ENCODE measurements at places on chromosomes 1 and 21.

- no peak for DNase-seq
These were observed 114.4 kb downstream of the CENPF start for GRCh38 chr1:214717351-214717750.

GRCh38 chr1:54883349-54884102, 3.5 kb downstream of the DHCR24 start:
- no peak for DNase-seq

- no peak for DNase-seq
These were observed 45.1 kb downstream of the TRPM2 start for GRCh38 chr21:44398499-44398898.

- no peak for DNase-seq
These were observed 223.6 kb downstream of the SRGAP2C start for GRCh38 chr1:121408354-121408753.

- peak; percentile 11 for DNase-seq
These were observed 12.5 kb upstream of the ATF3 start for GRCh38 chr1:212595787-212596714.

- DNase-seq: peak; percentile 85
These were observed 86.0 kb downstream of the LRRC53 start for GRCh38 chr1:74426208-74426937.

DNA sequence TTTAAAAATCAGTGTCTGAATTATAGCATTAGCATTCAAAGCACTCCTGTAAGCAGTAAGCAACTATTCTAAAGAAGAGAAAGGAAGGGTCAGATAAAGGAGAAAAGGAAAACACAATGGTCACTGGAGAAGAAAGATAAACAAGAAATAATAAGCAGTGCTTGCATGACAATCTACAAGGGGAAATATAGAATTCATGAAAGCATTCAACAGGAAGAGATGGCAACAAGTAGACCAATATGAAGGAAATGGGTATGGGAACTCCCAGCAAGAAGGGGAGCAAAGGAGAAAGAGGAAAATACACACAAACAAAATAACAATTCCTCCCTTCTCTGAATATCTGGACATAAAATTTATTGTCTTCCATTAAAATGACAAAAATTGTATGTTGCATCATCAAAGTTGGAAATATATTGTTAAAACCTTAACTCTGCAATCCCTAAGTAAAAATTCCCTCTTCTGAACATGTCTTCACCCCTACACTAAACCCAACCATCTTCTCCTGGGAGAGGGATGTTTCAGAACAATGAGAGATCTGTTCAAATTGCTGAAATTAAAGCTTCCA, 206.3 kb upstream of the SAMSN1 start:
- DNase-seq: no peak

DNA sequence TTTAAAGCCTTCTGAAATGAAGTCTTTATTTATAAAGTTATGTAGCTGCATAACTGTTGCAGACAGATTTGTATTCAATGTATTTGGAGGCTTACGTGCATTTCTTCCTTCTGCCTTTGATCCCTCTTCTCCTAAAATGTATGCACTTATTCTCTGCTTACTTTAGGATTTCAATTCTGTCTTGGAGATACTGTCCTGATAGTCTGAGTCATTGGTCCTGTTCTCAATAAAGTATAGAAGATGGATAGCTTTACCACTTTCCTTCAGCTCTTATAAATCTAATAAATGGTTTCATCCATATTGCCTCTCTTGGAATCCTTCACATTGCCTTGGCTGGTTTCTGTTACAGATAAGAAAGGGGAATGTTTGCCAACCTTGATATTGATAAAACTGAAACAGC, 430.1 kb upstream of the CAMK1G start:
- no peak for DNase-seq

GRCh38 chr1:159088546-159089183, 12.1 kb upstream of the AIM2 start:
- no peak for DNase-seq

GRCh38 chr1:2286923-2287322, 58.8 kb downstream of the SKI start:
- DNase-seq: no peak

- no peak for DNase-seq
These were observed 8.8 kb upstream of the SAMSN1 start for GRCh38 chr21:14554948-14555347.

DNA sequence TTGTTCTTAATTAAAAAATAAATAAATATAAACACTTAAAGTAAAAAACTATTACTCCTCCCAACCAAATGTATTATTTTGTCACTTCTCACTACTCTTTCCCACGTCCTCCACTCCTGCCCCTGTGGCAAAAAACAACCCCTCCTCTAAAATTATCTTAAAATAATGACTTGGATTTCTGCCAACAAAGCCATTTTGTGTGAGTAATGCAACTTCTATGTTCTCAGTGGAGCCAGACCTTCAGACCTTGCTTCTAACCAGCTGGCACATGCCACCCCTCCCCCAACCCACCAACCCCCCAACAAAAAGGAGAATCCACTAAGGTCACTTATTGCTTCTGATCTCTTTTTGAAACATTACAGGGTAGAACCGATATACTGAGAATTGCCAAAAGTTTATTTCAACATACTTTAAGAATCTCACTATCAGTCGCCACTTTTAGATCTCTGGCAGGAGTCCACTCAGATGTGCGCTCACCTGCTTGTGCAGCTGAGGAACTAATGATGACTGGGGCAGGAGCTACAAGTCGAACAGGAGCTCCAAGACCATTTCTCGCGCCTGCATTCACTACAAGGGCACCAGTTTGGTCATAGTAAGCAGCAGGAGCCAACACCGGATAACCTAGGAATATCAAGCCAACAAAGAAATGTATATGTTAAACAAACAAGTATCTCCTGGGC, 58.3 kb upstream of the SDC3 start:
- DNase-seq: peak; percentile 96

DNA sequence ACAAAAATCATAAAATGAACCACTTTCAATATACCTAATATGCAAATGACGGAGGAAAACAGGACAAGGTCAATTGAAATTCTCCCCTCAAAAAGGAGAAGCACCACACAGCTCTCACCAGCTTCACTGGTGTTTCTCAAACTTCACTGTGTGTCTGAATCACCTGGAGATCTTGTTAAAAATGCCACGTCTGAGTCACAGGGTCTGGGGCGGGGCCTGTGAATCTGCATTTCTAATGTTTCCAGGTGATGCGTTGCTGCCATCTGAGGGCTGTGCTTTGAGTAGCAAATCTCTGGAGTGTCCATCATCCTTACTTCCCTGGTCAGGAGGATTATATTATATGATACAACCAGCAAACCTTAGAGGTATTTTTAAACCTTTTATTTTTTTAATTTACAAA, 9.0 kb downstream of the CLDN19 start:
- no peak for DNase-seq

DNA sequence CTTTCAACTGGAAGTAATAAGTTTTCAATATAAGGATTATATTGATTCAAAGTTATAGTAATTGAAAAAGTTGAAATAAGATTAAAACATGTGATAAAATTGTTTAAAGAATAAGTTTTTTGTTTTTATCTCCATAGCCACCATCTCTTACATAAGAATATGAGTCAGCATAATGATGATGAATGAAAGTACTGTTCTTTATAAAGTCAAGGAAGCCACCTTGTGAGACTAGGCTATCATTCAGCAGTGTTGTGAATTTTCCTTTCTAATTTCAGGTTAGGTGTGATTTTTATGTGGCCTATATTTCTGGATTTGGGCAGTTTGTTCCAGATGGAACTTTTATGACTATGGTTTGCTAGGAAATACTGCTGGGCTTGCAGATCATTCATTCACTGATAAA, 22.4 kb upstream of the ASB17 start:
- DNase-seq: no peak

DNA sequence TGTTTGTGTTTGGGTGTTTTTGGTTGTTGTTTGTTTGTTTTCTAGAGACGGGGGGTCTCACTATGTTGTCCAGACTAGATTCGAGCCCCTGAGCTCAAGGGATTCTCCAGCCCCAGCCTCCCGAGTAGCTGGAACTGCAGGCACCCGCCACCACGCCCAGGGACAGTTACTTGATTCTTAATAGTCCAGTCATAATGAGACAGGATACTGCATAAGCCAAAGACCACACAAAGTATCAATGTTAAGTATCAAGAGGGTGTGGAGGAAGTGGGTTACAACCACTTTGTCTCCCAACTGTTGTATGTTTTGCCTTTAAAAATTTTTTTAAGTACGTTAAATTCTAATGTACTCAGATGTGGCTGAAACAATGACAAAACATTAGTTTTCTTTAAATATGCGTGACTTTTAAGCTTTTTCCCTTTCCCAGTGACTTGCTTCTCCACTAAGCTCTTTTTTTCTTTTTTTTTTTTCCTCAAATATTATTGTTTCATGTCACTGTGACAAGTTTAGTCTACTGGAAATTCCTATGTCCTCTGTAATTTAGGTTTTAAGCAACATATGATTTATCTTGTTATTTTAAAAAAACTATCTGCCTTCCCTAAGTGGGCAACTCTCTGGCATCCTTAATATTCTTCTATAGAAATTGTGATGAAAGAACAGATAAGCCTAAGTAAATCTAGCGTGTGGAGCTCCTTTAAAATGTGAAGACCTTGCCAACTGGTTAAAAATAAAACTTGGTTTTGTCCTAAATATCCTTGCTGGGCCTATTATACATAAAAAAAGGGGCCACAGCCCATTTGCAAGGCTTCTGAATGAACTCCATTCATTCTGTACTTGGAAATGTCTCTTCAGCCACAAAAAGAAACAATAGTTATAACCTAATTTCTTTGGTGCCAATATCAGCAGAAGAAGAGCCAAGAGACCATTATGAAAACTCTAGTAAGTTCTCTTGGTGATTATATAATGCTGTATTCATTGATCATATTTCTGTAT, 56.2 kb upstream of the DPH5 start:
- DNase-seq: no peak

DNA sequence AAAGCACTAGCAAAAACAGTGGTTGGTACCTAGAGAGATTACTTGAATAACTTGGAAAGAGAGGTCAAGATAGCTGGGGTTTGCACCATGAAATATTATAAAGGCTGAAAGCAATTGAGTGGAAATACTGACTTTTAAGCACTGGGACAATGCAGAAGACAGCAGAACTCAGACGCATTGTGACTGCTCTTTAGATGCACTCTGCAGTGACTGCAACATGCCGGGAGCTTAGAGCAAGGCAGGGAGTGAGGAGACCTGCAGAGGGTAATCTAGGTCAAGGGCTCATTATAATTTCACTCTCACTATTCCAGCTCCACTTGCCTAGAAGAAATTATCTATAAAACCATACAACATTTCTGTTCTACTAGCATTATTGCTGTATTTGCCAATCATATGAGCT, 36.6 kb downstream of the OLFM3 start:
- no peak for DNase-seq

DNA sequence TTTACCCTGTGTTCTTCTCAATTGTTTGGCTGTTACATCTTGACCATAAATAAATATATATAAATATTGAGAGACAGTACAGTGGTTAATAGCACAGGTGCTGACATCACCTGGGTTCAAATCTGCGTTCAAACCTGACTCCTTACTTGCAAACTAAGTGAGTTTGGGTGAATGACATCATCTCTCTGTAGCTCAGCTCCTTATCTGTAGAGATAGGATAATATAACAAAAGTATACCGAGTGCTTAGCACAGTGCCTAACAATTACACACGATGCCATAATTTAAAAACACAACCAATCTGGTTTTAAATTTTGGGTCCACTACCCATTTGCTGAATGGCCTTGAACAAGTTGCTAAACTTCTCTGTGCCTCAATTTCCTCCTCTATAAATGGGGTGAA, 86.6 kb downstream of the RRAGC start:
- no peak for DNase-seq

DNA sequence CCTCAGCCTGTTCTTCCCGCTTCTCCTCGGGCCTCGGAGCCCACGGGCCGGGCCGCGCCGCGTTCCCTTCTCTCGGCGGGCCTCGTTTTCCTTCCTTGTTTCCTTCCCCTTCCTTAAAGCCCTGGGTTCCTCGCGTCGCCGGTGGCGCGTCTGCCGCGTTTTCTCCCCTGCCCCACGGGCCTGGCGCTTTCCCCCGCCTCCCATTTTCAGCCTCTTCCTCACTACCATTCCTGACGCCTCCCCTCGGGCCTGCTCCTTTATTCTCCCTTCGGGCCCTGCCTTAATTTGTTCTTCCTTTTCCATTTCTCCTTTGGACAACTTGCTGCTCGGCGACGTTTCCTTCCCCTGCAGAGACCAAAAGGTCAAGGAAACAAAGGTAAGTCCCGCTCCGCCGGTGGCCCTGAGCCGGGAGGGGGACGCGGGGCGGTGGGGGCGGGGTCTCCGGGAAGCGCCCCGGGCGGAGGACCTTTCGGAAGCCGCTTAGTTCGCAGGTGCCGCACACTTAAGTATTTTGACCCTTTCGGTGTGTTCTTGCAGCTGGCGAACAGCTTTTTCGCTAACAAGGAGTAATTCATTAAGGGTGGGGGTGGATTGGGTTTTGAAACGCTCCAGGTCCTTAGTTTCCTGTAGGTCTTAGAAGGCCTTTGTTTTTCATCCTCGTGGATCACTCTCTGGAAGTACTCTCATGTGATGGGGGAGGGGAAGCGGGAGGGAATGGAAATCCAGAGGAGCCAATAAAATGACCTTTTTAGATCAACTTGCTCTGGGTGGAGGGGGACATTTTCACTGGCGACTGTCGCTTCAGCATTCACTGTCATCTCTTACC, 780 bp downstream of the YTHDF2 start:
- DNase-seq: peak; percentile 75

GRCh38 chr1:170694172-170694926, 30.4 kb downstream of the PRRX1 start:
- DNase-seq: no peak

DNA sequence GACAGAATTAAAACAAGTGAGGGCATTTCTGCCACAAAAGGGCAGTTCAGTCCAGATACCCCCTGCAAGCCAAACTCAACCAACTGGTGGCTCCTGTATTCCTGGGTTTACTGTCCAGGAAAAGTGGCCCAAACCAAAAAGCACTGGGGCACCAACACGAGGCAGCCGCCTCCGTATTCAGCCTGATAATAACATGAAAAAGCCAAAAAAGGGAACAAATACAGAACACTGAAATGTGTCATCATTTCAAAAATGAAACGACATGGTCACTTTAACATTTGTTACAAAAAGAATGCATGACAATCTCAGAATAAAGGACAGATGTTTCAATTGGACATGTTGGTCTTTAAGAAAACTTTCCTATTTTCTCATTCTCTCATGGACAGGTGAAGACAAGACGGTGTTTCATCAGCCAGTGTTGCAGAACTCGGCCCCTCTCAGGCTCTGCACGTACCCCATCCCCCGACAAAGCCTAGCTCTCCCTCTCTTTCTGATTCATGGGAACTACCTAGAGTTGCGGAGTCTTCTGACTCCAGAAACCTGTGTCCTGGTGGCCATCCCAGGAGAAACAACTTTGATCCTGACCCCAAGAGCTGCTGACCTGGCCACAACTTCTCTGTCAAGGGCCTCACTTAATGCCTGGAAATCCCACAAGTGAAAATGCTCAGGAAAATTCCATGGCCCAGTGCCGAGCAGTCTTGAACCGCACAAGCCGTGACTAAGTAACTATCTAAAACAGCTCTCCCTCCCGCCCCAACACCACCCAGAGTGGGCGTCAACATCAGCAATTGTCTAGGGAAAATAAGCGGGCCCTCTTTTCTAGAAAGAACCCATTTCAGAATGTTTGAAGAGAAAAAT, 27.1 kb downstream of the ZBTB17 start:
- no peak for DNase-seq

GRCh38 chr1:116154536-116154935, 43.3 kb downstream of the MAB21L3 start:
- no peak for DNase-seq

Measured in NCI-H1417 (cell line).